Nasal cavity respiratory epithelium epithelial cell of viscerocranial mucosa (primary cell): ENCODE measurements at places on chromosomes 12 and 14. TPM values are rescaled to one million over a fixed set of nuclear protein-coding genes. Genes with fewer than 3 reads are reported as not detected.

CLEC7A gene
- under 0.01 and 1.9 TPM in 2 replicates for total RNA-seq

SLCO1B1 gene
- not detected in 2 replicates for total RNA-seq

CNTN1 gene
- 0.21 and 1.0 TPM in 2 replicates for total RNA-seq

OR6S1 gene
- total RNA-seq = not detected in 2 replicates

TRHDE gene
- total RNA-seq = under 0.01 and 0.21 TPM in 2 replicates
